ENCODE measurements at places on chromosomes 13 and 19.

DNA sequence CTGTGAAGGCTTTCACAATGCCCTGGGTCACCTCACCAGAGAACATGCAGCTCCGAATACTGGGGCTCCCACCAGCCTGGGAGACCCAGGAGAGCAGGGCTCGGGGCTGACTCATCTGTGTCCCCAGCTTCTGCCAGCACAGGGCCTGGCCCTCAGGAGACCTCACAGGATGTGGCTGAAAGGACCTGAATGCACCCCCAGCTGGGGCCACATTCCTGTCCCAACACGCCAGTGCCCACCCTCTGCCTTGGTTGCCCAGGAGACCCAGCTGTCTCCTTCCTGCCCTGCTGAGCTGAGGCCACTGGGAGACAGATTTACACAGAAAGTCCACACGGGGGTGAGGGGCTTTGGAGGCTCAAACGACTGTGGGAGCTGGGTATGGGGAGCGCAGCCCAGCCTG, 11.9 kb downstream of the BCAT2 start:
- no peak for DNase-seq

- no peak for DNase-seq
Measured at GRCh38 chr13:90027409-90027808, 1320.1 kb upstream of the MIR17HG start.

DNA sequence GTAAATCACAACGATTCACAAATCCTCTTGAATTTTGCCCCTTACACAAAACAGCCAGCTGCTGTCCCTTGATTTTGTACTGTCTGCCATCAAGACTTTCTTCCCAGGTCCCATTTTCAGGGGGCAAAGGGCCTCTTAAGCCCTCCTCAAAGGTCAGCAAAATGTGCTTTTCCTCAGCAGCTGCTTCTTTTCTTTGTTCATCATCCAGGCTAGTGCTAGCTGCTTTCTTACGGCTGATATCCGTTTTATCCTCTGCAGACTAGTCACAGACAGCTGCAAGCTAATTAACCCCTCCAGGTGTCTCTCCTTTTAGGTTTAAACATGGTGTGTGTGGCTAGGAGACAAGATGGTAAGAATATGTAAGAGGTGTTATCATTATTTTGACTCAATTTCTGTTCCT, 90.9 kb downstream of the NALCN start:
- DNase-seq: no peak

- no peak for DNase-seq
Measured at GRCh38 chr13:43232873-43233265, 209.5 kb downstream of the DNAJC15 start.

- DNase-seq: no peak
Measured at GRCh38 chr13:71758828-71759227, 108.2 kb downstream of the DACH1 start.

GRCh38 chr13:20425819-20426219, 99.8 kb downstream of the CRYL1 start:
- no peak for DNase-seq

DNA sequence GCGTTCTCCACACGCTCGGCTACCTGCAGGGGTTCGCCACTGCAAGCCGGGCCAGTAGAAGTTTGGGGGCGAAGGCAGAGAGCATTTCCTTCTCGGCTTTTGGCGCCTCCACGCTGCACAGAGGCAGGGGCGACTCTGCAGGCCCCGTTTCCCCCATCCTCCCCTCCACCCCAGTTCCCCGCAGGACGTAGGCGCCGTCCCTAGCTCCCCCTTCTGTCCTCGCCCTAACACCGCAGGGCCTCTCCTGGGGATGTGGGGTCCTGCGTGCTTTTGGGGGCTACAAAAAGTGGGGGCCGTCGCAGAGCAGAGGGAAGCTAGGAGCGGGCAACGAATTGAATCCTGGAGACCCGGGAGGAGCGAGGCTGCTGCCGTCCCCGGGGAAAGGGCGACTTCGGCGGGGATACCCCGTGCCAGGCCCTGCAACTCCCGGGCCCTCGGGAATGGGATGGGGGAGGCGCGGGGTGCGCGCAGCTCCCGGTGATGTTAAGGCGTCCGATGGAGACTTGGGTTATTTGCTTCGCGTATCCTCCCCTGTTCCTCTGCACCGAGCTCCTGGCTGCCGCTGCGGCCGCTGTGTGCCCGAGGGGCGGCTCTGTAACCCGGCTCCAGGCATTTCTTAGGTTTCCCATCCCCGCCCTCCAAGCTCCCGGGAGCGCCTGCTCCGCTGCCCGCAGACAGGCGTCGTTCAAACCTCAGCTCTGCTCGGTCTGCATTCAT, 255.9 kb upstream of the SOX21 start:
- no peak for DNase-seq

DNA sequence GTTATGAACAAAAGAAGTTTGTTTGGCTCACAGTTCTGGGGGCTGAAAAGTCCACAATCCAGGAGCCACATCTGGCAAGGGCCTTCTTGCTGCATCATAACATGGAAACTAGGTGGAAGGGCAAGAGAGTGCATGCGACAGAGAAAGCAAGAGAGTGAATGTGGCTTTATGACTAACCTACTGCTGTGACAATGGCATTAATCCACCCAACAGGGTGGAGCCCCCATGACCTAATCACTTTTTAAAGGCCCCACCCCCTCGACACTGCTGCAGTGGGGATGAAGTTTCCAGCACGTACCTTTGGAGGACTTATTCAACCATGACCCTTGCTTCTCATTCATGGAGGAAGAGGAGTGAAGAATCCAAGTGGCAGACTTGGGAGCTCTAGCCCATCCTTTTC, 30.0 kb upstream of the RFXAP start:
- DNase-seq: no peak

GRCh38 chr13:85700906-85701305, 98.3 kb downstream of the SLITRK6 start:
- DNase-seq: no peak

DNA sequence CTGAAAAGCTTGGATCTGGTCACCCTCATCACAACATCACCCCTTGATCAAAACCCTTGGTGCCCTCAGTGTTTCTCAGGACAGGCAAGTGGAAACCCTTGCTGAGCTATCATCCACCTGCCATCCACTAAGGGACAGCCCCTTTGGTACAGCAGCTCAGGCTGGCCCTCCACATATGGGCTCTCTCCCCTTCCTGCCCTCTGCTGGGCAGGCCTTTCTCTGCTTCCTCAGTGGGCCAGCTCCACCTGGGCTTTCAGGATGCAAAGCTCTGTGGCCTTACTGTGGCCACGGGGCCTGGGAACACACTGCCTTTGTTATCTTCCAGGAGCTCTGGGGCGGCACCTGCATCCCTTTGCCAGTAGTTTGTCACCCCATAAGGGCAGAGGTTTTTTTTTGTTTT, 4.9 kb downstream of the SUGP1 start:
- no peak for DNase-seq

GRCh38 chr19:17496337-17496997, 15.0 kb upstream of the PGLS start:
- peak; percentile 81 for DNase-seq

- no peak for DNase-seq
Measured at GRCh38 chr19:4678881-4679790, 9.0 kb upstream of the MYDGF start.

GRCh38 chr19:21098291-21098690, 16.3 kb downstream of the ZNF714 start:
- no peak for DNase-seq

DNA sequence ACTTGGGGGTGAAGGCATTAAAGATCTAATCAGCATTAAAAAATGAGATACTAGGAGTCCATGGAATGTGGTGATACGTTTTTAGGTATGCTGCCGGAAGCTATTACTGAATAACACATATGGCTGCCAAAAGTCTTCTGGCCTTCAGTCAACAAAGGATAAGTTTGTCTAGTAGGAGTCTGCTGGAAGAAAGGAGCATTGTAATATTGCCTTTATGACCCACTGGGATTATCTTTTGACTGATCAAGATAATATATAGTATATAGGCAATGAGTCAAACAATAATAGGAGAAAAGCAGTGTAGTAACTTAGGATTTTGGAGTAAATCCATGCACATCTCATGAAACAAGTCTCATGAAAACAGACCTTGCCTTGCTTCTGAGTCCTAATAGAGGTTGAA, 295.4 kb downstream of the SLITRK6 start:
- DNase-seq: no peak

GRCh38 chr19:6069268-6069791, 41.0 kb downstream of the RFX2 start:
- DNase-seq: no peak

- no peak for DNase-seq
Measured at GRCh38 chr13:32284927-32285632, 30.1 kb downstream of the ZAR1L start.

- no peak for DNase-seq
Measured at GRCh38 chr19:56933014-56933705, 92.6 kb upstream of the PEG3 start.

- DNase-seq: no peak
Measured at GRCh38 chr19:2811221-2811722, 8.4 kb upstream of the ZNF554 start.

- no peak for DNase-seq
Measured at GRCh38 chr19:33953592-33953991, 156.9 kb downstream of the KCTD15 start.

GRCh38 chr13:100382785-100383184, 205.8 kb downstream of the GGACT start:
- DNase-seq: peak; percentile 15

GRCh38 chr13:92414851-92415250, 811.8 kb upstream of the GPC6 start:
- no peak for DNase-seq

GRCh38 chr19:10510301-10510802, 6.9 kb downstream of the S1PR5 start:
- DNase-seq: no peak

- DNase-seq: no peak
Measured at GRCh38 chr13:76837801-76838200, 48.4 kb downstream of the KCTD12 start.

DNA sequence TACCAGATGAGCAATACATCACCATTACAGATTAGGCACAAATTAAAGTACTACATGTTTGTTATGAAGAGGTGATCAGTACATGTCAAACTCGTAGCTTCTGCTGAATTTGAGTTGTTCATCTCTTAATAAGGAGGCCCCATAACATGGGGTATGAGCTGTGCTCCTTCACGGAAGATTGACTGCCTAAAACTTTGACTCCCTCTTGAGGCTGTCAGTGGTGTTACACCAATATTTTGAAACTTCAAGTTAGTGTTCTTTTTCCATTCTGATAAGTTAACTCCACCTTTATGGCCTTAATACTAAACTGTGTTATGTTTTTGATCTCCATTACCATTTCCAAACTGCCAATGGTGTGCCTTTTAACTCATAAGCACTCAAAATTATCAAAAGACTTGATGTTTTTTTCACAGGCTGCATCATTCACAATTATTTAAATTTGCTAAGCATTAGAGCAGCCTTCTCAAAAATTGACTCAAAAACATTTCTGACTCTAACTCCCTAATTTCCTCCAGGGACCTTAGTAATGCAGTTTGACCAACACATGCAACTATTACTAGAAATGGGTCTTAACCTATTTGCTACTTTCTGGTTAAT, 1591.5 kb downstream of the PCDH9 start:
- peak; percentile 34 for DNase-seq

Data from Jurkat, Clone E6-1 (cell line).